NCI-H1694 (cell line): ENCODE measurements at places on chromosomes 11 and 22.
A peak's percentile ranks its signal among the peaks of the same experiment; 100 is the strongest.

DNA sequence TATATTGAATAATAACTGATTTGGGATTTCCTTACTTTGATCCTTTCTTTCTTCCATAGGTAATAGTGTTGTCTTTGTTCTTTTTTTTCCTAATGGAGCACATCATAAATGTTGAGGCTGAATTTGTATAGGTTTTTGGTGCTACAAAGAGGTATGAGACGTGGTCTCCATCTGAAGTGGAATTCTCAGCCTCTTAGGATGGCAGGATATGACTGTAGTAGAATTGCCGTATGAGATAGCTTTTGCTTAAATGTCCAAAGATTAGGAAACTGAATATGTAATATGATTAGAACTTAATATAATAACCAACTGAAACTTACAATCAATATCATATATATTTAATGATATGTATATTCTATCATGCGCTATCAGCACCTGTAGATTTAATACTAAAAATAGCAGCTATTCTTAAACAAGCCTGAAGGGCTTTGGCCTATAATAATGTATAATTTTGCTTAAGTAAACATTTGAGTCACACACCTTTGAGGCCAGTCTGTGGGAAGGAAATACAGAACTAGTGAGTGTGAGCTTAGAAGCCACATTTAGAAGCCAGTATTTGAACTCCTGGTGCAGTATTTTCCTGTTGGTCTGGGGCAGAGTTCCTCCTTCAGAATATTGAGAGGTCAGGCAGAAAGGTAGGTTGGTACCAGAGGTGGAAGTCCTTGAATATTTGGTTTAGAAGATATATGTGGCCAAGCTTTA lies 62.6 kb downstream of the SWAP70 start:
- no peak for DNase-seq

GRCh38 chr11:80727315-80727714 lies 1286.5 kb upstream of the TENM4 start:
- peak; percentile 49 for DNase-seq

- no peak for DNase-seq
Observed at GRCh38 chr11:62256281-62256680, 13.7 kb upstream of the SCGB2A2 start.

- no peak for DNase-seq
Observed at GRCh38 chr11:112903340-112903739, 57.9 kb upstream of the NCAM1 start.

DNA sequence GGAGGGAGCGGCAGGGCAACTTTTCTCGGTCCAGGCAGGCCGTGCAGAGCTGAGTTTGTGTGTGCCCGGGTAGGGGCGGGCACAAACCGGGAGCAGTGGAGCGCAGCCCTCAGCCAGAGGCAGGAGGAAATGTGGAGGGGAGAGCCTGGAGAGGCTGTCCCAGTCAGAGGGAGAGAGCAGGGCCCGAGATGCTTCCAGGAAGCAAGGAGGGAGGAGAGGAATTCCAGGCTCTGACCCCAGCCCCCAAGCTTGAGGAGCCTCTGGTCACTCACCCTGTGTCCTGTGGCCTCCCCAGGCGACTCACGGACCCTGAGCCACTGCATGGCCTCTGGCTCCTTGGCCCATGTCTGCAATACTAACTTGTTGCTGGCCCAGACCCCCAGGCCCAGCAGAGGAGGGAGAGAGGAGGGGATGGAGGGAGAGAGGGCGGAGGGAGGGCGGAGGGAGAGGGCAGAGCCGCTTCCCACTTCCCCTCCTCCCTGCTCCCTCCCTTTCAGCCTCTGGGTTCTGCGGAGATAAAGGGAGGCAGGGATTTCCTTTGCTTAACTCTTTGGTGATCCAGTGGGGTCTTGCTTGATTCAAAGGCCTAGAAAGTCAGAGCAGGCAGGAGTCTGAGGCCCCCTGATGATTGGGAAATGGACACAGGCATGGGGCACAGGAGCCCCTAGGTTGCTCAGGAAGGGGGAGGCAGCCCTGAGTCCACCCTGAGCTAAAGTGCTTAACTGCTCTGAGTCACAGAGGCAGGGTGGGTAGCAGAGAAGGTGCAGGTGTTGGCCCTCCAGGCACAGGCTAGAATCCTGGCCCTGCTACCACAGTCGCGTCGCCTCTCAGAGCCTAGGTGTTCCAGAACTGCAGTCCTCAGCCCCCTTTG lies at the start of gene C1QTNF6:
Gene C1QTNF6 (minus strand): TSS at position 357 of the 871 bp plus-strand sequence. CDS start 34 bp downstream, at position 323.
- no peak for DNase-seq

- DNase-seq: no peak
Observed at GRCh38 chr11:12962306-12962705, 46.8 kb upstream of the RASSF10 start.

DNA sequence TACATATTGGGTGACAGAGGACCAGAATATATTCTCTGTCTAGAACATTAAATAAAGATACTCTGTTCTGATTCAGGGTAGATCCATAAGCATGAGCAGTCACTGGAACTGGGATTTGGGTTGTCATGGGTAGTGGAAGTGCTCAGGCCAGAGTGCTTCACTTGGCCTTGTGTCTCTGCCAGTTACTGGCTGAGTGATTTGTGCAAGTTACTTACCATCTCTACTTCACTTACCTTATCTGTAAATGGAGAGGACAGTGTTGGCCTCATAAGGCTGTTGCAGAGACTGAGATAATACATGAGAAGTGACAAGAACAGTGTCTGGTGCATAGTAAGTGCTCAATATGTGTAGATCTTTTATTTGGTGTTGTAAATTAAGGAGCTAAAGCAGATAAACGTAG lies 17.6 kb downstream of the ATXN10 start:
- no peak for DNase-seq

DNA sequence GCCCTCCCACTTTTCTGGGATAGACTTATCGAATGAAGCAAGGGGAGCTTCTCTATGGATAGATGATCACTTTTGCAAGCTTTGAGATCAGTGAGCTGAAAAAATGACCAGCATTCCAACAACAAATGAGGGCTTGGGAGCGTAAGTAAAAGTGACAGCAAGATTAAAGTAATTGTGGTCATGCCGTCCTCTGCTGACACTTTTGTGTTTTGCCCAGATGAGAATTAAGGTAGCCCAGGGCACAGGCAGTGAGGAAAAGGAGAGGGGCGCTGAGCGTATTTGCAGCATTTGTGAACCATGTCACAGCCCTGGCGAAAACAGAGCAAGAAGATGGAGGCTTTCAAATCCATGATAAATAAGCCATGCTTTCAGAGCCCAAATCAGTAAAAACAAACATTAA lies 24.6 kb upstream of the TMA7B start:
- DNase-seq: no peak

GRCh38 chr11:128575961-128576350 lies 11.4 kb downstream of the ETS1 start:
- DNase-seq: no peak

GRCh38 chr22:26642465-26643417 lies 14.6 kb upstream of the MIAT start:
- DNase-seq: no peak

- DNase-seq: no peak
Observed at GRCh38 chr11:77316733-77317342, 15.4 kb upstream of the GDPD4 start.

GRCh38 chr11:128717516-128717915 lies 23.6 kb downstream of the FLI1 start:
- DNase-seq: no peak

GRCh38 chr11:71556018-71556417 lies 7.8 kb downstream of the KRTAP5-9 start:
- no peak for DNase-seq

- no peak for DNase-seq
Observed at GRCh38 chr11:75570559-75571139, 8.6 kb downstream of the SERPINH1 start.

DNA sequence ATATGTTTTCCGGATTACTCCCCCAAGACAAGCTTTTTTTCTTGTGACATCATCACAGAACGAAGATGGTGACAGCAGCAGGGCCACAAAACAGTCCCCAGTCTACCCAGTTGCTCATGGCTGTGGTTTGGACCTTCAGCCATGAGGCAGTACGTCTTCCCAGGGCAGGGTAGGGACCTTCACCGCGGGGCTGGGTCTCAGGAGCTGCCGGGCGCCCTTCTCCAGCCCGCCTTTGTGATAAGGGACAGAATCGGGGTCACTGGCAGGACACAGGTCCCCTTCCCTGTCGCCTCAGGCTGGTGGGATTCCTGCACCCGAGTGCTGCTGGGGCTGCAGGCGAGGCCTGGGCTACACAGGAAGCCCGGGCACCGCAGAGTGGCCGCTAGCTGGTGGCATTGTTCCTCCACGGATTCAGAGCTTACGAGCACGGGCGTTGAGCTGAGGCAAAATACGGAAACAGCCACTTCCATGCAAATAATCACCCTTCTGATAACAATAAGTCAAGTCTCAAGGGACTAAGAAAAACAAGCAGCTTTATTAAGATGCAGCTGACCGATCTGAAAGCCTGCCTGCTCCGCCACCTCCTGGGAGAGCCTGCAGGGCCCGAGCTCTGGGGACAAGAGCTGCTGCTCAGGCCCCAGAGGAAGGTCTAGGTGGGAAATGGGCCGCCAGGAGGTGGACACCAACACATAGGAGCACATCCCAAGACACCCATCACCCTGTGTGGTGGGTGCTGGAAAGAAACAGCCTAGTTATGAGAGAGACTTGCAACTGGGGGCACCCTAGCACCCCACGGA lies 12.3 kb downstream of the TBX1 start:
- DNase-seq: no peak

- DNase-seq: no peak
Observed at GRCh38 chr11:13713982-13714381, 45.5 kb downstream of the FAR1 start.

GRCh38 chr11:14858404-14858803 lies 33.6 kb downstream of the CYP2R1 start:
- no peak for DNase-seq

GRCh38 chr11:12975195-12975594 lies 33.9 kb upstream of the RASSF10 start:
- DNase-seq: no peak

DNA sequence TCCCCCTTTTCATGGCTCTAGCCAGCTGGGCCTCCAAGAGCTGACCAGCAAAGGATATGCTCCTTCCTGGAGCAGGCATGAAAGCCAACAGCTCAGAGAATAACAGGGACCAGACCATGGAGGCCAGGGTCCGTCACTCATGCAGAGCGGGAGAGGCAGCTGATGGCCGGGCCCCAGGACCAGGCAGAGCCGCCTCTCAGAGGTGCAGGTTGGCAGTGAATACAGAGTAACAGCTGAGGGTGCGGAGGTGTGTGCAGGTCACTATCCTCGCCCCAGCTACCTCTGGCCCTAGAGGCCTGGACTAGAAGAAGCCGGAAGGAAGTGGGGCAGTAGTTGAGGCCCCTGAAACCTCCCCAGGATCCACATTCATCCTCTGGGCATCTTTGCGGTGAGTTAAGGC lies 1377.3 kb downstream of the TBC1D22A start:
- no peak for DNase-seq

DNA sequence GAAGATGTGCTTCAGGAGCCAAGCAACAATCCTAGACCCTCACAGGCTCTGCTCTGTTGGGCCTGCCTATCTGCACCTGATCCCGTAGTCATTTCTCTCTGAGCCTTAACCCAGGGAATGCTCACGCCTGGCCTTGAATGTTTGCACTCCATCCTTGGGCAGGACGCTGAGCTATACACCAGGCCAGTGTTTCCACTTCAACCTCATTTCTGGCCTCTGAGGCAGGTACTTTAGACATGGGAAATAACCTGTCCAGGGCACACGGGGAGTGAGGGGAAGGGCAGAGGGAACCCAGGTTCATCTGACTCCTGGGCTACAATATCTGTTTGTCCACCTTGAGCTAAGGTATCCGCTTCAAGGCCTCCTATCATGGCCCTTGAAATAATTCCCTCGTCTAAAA lies 9.9 kb downstream of the RSPH14 start:
- DNase-seq: no peak

GRCh38 chr22:42842658-42843370 lies 14.3 kb downstream of the ARFGAP3 start:
- no peak for DNase-seq

GRCh38 chr11:65417702-65418430 lies 4.7 kb upstream of the NEAT1 start:
- no peak for DNase-seq

DNA sequence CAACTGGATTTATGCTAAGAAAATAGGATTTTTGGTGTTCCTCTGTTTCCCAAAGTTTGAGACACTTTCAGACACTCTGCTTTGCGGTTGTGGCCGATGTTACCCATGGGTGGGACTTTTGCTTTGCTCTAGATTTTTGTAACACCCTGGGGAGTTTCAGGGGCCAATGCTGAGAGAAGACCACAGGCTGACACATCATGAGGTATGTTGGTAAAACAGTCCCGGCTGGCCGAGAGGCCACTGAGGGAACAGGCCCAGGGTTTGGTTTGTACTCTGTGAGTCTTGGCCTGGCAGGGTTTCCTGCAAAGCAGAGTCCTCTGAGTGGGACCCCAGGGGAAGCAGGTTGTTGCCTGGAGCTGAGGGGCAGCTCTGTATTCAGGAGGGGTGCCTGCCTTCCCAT lies 78.5 kb upstream of the PITPNB start:
- no peak for DNase-seq

DNA sequence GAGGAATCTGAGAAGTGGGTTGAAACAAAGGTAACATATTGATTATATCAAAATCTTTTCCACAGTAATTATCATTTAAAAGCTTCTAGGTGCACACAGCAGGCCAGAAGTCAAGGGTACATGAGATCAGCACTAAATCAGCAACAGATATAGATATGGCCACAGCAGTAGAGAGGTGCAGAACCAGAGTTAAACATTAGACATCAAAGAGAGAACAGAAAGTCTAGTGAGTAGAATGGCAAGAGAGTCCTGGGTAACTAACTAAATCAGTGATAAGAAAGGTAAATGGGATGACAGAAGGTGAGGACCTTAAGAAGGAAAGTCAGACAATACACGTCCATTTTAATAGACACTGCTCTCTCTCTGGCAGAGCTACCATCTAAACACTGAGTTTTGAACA lies 119.5 kb upstream of the GRIA4 start:
- no peak for DNase-seq

GRCh38 chr22:50612528-50613221 lies 12.1 kb downstream of the MAPK8IP2 start:
- DNase-seq: no peak

GRCh38 chr22:16601437-16602223 lies 9.0 kb upstream of the CCT8L2 start:
- DNase-seq: no peak

GRCh38 chr11:15970506-15971214 lies 385.7 kb downstream of the SOX6 start:
- no peak for DNase-seq

DNA sequence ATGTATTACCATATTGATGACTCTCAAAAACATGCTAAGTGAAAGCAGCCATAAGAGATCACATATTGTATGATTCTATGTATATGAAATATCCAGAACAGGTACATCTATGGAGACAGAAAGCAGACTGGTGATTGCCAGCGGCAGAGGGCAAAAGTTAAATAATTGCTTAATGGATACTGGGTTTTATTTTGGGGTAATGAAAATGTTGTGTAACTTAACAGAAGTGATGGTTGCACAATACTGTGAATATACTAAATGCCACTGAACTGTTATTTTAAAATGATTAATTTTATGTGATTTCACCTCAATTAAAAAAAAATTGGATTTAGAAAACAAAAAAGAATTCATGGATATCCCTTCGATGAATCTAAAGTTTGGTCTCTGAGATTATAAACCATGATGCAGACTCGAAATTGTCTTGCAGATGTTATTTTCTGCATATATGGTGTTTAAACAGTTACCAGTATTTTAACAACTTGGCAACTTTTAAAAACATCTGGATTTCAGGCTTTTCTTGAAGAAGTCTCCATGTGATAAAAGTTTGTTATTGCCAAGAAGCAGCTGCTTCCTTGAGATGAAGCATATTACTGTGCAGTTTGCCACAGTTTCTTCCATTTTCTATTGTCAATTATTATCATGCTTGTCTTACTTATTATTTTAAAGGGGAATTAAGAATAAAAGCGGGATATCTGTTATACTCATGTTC lies 38.1 kb downstream of the LARGE2 start:
- no peak for DNase-seq
